Fibroblast of skin of right quadriceps (primary cell): ENCODE measurements at places on chromosomes 6 and 20.

- no peak for DNase-seq
Observed at GRCh38 chr20:20417876-20418676, 50.2 kb downstream of the INSM1 start.

DNA sequence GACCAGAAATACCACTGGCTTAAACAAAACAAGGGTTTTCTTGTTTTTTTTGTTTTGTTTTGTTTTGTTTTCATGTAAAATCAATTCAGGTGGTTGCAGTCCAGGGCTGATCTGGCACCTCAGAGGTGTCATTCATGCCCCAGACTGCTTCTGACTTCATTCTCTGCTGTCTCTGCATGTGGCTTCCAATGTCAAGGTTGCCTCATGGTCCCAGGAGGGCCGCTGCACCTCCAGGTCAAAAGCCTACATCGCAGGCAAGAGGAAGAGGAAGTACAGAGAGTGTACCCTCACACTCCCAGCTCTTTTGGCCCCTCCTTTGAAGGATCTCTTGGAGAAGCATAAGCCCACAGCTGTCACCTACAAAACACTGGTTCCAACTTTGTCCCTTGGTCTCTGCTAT lies 1.4 kb upstream of the BTN3A1 start:
- no peak for DNase-seq

- DNase-seq, result peak; percentile 95
Observed at GRCh38 chr6:157244175-157244574, 79.1 kb downstream of the TMEM242 start.

DNA sequence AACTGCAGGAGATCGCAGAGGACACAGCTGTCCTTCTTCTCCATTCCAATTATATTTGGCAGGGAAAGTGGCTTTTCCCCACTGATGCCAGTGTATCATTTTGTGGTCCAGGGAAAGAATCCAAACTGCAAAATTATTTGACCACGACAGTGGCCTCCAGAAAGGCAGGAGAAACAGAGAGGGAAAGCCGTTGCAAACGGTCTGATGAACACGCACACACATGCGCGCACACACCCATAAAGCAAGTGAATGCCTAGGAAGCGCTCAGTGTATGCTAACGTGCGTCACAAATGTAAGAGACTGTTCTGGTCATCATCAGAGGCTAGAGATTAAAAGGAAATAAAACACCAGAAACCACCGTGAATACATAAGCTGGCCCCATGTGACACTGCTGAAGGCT lies 54.0 kb downstream of the NPEPL1 start:
- DNase-seq, result no peak

- no peak for DNase-seq
Observed at GRCh38 chr6:90062051-90062450, 167.8 kb downstream of the GJA10 start.

GRCh38 chr6:45710304-45710821 lies 305.3 kb downstream of the CLIC5 start:
- peak; percentile 25 for DNase-seq

GRCh38 chr20:58745391-58745790 lies 52.8 kb downstream of the NPEPL1 start:
- no peak for DNase-seq

DNA sequence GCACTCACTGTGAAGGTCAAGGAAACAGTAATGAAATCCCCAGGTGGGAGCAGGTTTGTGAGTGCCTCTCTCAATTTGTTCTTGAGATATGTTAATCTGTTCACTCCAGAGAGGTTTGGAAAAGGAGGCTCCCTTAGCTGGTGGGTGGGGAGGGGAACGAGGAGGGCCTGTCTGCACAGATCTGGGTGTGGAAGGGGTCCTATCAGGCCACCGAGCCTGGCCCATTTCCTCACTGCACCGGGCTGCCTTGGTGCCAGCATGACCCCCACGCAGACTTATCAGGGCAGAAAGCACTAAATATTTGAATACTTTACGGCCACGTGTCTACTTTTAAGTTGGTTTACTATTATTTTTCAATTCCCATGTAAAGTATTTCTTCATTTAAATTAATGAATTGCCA lies 8.3 kb downstream of the AGPAT4 start:
- no peak for DNase-seq

DNA sequence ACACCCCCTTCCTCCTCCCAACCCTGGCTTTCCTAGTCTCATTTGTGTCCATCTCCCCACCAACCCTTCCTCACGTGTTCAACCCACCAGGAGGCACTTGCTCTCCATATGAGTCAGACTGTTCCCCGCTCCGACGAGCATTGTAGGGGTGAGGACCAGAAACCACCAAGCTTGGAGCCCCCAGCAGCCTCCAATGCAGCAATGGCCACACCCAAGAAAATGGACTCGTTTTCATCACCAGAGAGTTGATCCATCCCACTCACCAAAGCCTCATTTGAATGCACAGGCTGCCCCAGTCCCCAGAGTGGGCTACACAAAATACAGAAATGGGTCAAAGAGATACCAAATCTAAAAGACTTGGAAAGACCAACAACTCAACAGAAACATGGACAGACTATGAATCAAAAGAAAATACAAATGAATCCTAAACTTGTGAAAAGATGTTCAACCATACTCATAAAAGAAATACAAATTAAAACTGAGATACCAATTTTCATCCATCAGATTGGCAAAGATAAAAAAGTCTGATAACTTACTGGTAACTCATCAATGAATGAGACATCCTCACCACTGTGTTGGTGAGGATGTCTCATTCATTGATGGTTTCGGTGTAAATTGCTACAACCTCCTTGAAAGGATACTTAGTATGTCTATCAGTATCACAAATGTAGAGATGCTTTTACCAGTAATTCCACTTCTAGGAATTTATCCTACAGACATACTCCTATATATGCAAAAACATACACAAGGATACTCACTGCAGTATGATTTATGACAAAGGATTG lies 68.1 kb downstream of the TRERF1 start:
- DNase-seq, result no peak

GRCh38 chr20:39264506-39265172 lies 302.5 kb downstream of the DHX35 start:
- peak; percentile 67 for DNase-seq

- no peak for DNase-seq
Observed at GRCh38 chr20:34560141-34560523, 1.6 kb downstream of the MAP1LC3A start.

DNA sequence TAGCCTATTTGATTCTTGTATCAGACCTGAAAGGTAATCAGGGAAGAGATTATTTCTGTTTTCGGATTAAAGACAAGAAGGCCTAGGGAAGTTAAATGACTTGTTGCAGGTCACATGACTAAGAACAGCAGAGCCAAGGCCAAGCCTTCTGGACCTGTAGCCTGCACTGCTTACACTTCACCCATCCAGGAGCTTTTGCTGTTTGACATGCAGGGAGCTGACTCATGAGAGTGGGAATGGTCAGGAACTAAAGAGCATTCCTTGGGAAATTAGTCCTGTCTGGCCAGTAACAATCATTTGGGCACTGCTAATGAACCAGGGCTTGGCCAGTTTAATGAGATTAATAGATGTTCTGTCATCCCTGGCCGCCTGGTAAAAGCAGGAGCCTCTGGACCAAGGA lies 46.8 kb downstream of the EIF2S2 start:
- DNase-seq, result peak; percentile 48

DNA sequence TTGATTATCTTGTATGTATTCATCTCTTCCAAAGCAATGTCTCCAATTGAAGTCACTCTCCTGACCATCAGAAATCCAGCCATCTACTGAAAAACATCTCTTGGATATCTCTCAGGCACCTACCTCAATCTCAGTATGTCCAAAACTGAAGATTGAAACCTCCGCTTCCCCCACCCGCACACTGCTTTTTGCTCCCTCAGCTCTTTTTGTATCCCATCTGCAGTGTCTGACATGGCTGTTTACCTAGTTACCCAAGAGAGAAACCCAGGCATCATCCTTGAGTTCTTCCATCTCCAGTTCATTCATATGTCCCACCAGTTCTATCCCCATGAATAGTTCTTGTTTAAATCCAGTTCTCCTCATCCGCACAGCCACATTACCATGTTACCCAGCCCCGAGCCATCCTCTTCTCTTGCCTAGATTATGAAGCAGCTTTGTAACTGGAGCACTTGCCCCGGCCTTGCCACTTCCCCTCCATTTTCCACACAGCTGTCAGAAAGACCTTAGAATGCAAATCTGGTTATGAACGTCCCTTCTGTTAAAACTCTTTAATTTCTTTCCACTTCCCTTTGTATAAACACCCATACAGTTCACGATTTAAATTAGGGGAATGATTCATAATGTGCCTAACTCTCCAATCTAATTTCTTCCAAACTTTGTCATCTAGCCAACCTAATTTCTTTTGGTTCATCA lies 40.5 kb upstream of the GCLC start:
- DNase-seq, result no peak
